Fibroblast of villous mesenchyme (primary cell): ENCODE measurements at places on chromosomes 3 and 15.
A peak's percentile ranks its signal among the peaks of the same experiment; 100 is the strongest.

GRCh38 chr3:72663429-72663828, 184.8 kb downstream of the SHQ1 start:
- no peak for DNase-seq

- no peak for DNase-seq
These were observed 37.9 kb downstream of the IL20RB start for GRCh38 chr3:136995652-136996051.

DNA sequence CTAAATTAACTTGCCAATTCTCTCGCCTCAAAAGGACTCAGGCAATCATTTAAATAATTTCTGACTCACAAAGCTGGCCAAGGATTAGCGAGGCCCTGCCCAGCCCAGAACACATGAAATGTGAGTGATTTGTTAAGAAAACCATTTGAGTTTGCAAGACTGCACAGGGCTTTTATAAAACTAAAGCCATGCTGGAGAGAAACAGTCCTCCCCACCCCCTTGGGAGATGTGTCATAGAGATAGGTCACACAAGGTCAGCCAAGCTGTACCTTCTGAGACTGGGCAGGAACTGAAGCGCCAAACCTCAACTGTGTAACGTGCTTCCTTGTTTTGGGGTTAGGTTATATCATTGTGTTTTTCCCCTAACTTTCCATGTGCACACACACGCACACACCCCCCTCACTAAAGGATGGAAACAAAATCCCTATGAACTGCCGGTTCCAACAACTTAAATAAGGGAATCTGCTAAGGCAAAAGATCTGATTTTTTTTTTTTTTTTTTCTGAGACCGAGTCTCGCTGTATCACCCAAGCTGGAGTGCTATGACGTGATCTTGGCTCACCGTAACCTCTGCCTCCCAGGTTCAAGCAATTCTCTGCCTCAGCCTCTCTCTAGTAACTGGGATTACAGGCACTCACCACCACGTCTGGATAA, 8.1 kb downstream of the SPATA12 start:
- DNase-seq = peak; percentile 78

- DNase-seq = no peak
These were observed 22.8 kb downstream of the PGBD4 start for GRCh38 chr15:34124651-34125050.

DNA sequence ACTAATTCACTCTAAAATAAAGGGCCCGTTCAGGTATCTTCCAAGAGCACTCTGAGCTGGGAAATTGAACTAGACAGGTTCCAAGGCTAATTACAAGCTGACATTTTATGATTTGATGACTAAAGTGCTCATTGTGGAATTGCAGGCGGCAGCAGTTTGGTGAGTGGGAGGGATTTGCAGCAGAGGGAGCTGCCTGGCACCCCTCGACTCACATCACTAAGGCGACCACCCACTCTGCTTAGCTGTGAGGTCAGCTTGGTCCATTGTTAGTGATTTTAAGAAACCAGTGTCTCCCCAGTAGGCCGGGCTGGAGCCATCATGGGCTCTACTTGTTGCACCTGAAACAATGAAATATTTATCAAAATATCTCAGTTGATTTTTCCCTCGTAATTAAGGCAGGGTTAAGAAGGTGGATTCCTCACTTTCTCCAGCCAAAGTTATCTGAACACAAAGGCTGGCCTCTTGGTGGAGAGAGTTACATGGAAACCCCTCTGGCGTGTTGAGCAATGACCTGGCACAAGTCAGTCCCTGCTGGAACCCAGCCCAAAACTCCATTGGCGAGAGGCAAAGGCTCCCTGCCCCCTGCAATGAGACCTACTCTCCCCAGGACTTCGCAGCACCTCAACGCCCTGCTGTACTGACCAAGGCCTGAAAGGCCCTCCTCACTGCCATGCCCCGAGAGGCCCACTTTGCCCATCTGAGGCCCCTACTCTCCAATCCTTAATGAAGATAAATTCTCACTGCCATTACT, 65.0 kb upstream of the ATP2B2 start:
- no peak for DNase-seq

- peak; percentile 50 for DNase-seq
These were observed 20.9 kb downstream of the CD276 start for GRCh38 chr15:73704869-73705645.

DNA sequence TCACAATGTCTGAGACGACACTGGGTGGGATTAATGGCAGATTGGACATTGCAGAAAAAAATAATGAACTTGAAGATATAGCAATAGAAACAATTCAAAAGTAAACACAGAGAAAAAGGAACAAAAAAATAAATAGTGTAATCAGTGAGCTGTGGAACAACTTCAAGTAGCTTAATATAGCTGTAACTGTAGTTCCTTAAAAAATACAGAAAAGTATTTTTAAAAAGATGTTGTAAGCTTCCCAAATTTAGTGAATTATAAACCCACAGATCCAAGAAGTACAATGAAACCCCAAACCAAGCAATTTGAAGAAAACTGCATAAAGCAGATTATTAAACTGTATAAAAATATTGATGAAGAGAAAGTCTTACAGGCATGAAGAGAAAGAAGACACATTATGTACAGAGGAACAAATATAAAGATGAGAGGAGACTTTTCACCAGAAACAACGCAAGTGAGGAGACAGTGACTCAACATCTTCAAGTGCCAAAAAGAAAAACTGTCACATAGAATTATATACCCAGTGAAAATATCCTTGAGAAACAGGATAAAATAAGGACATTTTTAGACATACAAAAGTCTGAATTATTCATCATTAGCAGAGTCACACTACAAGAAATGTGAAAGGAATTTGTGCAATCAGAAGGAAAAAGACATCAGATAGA, 176.4 kb downstream of the NFKBIZ start:
- DNase-seq = no peak

GRCh38 chr15:80654299-80654698, 40.8 kb upstream of the ABHD17C start:
- no peak for DNase-seq

DNA sequence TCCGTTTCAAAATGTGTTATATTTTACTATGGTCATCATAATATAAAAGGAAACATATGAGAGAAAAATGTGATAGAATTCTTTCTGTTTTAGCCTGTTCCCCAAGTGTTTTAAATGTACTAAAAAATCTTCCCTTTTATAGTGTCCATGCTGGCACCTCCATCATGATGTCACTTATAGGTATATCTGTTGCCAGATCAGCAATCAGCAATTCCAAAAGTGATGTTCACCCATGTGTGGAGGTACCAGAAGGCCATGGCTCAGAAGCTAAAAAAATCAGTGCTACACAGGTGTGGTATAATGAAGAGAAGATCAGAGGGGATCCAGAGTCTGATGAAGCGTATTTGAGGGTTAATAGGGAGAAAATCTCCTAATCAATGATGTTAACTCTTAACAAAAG, 1.1 kb upstream of the GPR15 start:
- DNase-seq = no peak

DNA sequence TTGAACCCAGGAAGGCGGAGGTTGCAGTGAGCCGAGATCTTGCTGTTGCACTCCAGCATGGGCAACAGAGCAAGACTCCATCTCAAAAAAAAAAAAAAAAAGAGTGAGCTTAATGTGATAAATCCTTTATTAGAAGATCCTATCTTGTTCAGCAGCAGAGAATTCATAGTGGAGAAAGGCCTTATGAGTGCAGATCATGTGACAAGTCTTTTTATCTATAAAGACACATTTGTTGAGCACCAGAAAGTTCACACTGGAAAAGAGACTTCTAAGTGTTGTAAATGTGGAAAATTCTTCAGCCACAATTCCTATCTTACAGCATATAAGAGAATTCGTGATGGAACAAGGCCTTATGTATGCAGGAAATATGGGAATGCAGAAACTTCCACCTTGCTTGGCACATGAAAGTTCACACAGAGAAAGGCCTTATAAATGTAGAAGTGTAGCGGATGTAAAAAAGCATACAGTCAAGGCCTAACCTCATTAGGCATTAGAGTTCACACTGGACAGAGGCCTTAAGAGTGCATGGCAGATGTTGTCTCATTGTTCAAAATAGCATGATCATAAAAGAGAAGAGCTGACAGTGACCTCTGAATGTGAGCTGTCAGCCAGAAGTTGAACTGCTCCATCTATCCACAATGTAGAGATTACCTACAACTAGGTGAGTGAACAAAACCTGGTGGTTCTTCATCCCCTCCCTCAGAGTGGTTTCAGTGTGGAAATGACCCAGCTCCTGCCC, 16.7 kb downstream of the ADAM10 start:
- no peak for DNase-seq

DNA sequence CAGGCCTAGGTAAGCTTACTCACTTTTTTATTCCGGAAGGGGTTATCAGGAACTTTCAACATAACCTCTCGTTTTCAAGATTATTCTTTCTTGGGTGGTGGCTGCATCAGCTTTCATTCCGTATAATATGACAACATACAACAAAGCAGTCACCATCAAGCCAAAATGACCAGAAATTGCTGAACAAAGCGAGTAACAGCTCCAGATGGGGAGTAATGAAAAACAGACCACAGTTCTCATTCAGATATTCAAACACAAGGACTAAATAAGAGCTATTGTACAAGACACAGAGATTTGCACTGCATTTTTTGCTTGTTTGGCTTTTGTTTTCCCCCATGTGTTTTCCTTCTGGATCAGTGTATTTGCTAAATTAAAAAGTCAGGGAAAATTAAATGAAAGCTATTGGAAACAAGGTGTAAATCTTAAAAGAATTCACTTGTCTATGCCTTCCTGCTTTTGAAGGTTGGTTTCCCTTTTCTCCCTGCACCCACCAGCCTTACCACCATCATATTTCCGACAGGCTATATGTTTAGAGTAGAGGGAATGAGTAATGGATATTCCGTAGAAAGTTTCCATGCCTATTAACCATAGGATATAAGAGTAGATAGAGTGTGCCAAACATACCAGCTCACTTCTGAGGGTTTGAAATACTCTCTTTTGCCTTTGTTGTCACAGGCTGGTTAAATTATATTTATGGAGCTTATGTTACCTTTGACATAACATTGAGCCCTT, 213.6 kb downstream of the RBMS3 start:
- DNase-seq = peak; percentile 69

DNA sequence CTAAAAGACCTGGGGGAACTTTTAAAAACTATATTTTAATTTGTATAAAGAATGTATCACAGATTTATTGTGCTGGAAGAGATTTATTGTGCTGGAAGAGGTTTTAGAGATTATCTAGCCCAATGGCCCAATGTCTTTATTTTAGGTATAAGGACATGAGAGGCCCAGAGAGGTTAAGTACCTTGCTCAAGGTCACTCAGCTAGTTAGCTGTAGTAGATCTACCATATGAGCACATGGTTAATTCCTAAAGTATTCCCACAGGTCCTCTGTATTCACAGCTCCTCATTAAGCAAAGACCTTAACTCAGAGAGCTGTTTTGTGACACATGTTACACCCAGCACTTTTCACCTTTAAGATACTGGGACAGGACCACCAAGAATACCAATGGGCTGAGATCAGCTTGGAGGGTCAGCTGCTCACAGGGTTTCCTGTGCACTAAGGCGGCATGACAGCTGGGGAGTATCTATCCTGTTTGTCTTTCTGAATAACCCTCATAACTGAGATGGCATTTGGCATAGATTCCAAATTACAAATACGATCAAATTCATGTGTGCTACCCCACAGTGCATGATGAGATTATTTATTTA, 143.1 kb upstream of the TBL1XR1 start:
- no peak for DNase-seq

DNA sequence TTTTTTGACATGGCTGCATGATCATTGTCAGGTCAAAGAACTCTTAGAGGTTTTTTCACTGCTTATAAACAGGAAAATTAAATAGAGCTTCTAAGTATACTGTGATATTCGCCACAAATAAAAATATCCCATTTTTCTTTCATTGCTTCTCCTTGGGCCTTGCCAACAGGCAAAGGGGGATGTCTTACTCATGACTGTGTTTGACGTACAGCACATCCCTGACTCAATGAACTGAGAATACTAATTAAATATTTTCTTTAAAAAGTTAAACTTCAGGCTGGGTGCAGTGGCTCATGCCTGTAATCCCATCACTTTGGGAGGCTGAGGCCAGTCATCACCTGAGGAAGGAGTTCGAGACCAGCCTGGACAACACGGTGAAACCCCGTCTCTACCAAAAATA, 41.4 kb upstream of the CCDC80 start:
- no peak for DNase-seq

DNA sequence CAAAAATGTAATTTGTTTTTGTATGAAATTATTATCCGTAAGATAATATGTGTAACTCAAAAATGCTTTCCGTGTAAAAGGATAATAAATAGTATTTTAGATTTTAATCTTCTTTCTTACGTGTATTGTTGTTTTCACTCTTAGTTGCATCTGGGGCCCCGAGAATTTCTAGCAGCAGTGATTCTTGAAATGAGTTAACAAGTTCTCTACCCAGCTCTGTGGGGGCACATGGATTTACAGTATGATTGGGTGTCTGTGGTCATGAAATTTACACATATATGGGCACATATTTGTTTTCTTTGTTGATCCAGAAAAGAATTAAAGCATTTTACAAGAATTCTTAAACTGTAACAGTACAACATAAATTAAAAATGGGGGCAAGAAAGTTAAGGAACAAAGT, 145.9 kb upstream of the LRRFIP2 start:
- no peak for DNase-seq

- no peak for DNase-seq
These were observed 213.3 kb upstream of the CFAP20DC start for GRCh38 chr3:59263152-59263551.

DNA sequence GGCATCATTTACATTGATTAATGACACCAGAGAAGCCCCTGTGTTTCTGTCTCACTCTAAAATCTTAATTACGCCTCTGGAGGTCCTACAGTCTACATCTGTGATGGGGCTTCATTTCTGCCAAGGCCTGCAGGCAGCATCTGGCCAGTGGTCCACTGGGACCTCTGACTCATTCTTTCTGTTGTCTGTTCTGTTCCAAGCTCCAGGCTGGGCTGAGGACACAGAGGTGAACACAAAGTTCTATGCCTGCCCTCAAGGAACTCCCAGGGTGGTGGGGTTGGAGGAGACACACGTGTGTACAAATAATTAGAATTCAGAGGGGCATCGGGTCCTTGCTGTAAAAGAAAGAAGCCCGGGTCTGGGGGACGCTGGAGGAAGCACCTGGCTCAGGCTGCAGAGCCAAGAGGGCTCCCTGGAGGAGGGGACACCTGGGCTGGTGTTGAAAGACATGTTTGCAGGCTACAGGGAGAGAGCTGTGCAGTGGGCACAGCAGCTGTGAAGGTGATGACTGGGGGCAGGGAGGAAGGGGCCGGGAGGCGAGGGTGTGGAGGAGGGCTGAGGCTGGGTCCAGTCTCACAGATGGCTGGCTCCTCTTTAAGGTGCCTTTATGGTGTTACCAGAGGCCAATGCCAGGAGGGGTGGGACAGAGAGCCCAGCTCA, 103.3 kb upstream of the PRR23E start:
- DNase-seq = peak; percentile 8

DNA sequence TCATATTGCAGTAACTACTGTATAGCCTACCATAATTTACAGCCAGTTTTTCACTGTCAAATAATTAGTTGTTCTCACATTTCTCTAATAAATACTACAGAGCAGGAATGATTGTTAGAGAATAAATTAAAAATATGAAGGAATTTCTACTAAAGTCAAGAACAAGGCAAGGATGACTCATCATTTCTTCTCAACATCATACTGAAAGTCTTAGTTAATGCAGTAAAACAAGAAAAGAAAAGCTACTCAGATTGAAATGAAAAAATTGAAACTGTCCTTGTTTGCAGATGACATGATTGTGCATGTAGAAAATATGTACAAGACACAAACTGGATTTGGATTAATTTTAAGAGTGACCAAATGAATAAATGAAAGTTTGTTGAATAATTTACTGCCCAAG, 608.2 kb downstream of the NSUN3 start:
- no peak for DNase-seq
